ENCODE measurements at places on chromosomes 2 and 18.

- DNase-seq: no peak
These were observed 2.9 kb upstream of the SLC9A4 start for GRCh38 chr2:102470168-102470567.

- DNase-seq: no peak
These were observed 10.1 kb downstream of the EXOC6B start for GRCh38 chr2:72815655-72816278.

DNA sequence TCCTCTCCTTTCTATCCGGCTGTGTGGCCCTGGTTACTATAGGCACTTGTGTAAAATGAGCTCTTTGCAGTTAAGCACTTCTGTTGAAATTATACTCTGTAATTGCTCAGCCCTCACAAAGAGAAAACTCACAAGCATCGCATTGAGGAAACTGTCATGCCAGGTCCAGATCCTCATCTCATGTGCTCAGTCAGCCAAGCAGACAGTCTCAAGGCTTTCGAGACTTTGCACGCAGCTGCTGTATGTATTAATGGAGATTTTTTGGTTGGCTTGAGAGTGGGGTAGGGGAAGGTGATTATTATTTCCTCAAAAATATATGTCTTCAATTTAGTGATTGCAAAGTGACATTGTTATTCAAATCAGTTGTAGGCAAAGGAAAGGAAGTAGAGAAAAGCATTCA, 33.0 kb upstream of the PHLPP1 start:
- DNase-seq: peak; percentile 73

GRCh38 chr2:201419986-201420385, 31.3 kb downstream of the TRAK2 start:
- DNase-seq: no peak

DNA sequence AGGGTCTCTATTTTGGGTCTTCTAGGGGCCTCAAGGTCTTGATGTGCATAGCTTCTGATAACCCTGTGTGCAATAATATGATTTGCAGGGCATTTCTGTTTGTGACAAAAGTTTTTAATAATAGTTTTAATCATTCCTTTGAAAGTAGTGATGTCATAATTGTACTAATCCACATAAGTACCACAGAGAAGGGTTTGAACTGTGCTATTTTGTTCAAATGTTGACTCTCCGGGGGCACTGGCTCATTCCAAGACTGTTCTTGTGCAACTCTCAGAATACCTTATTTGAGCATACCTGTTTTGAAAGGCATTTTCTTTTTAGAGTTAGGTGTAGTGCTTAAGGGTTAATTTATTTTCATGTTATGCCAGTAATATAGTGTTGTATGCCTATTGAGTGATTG, 41.6 kb downstream of the PLEKHB2 start:
- no peak for DNase-seq

DNA sequence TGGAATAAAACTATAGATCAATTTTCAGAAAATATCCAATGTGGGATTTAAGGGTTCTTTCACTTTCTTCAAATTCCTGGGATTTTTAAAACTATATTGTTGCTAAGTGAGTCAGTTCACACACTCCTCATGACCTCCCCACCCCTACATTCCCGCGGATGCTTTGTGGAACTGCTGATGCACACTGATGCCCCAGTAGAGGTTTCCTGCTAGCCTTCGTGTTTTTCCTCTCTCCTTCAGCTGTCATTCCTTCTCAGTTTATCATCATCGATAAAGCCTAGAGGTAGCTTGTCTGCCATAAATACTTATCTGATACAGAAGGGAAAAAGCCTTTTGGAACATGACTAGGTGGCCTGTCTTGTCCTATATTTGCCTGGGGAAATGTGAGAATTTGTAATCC, 67.4 kb upstream of the GALNT5 start:
- no peak for DNase-seq

- no peak for DNase-seq
These were observed 21.0 kb downstream of the MAL start for GRCh38 chr2:95046371-95047112.

- DNase-seq: no peak
These were observed 576.2 kb downstream of the METTL4 start for GRCh38 chr18:1995041-1995612.

- no peak for DNase-seq
These were observed 1261.0 kb upstream of the NXPH2 start for GRCh38 chr2:140041239-140041638.
